ENCODE measurements at places on chromosomes 13 and 19.

DNA sequence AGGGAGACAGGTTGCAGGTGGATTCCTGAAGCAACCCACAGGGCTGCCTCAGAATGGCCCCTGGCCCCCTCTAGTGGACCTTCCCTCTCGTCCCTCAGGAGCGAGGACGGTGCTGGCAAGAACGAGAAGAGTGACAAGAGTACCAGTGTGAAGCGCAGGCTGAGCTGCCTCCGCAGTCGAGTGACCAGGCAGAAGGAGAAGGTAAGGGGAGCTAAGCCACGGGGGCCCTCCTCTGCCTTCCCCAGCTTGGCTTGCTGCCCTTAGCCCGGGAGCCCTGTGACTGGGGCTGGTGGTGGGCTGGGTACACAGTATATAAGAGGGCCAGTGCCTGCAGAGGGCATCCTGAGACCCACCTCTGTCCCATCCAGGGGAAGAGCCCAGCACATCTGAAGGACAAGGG lies 34.0 kb downstream of the ARHGEF18 start:
- DNase-seq, result no peak

DNA sequence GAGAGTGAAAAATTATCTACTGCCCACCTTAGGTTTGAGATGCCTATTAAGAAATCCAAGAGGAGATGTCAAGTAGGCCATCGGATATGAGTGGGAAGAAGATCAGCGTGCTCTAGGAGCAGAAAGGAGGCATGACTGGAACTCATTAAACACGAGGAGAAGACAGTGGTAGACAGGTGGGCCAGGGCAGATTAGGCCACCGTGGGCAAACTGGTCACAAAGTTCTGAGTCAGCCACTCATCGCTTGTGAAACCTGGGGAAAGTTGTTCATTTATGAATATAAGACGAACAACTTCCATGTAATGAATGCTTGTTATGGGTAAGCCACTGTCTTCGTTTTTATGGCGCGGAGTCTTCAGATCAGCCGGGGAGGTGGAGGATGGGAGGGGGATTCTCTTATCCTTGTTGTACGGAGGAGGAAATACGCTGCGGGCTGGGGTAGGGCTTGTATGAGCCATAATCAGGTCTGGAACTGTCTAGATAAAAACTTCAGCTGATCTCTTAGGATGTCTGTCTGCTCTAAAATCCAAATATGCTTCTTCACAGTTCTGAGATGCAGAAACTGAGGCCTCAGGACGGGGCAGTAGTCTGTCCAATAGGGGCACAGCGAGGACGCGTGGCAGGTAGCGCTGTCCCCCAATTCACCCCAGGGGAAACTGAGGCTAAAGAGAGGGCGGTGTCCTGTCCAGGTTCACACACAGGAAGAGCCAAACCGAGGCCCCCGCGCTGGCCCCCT lies 1.1 kb upstream of the ZNF444 start:
- DNase-seq, result no peak

GRCh38 chr13:48559638-48560320 lies 26.9 kb upstream of the RCBTB2 start:
- no peak for DNase-seq

DNA sequence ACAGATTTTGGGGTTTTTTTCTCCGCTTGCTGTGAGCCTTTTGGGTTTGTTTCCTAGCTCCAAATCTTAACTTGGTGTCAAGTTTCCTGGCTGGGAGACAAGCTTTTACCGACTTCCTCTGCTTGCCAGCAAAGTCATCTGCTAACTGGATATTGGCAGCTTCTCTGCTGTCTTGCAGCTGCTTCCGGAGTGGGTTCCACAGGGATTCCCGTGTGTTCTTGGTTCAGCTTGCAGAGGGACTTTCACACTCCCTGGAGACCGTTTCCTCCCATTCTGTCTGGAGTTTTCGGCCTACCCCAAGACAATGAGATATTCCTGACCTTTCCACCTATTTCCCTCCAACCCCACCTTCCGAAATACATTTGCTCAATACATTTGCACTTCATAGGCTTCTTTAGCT lies 2.2 kb upstream of the COLGALT1 start:
- peak; percentile 96 for DNase-seq

DNA sequence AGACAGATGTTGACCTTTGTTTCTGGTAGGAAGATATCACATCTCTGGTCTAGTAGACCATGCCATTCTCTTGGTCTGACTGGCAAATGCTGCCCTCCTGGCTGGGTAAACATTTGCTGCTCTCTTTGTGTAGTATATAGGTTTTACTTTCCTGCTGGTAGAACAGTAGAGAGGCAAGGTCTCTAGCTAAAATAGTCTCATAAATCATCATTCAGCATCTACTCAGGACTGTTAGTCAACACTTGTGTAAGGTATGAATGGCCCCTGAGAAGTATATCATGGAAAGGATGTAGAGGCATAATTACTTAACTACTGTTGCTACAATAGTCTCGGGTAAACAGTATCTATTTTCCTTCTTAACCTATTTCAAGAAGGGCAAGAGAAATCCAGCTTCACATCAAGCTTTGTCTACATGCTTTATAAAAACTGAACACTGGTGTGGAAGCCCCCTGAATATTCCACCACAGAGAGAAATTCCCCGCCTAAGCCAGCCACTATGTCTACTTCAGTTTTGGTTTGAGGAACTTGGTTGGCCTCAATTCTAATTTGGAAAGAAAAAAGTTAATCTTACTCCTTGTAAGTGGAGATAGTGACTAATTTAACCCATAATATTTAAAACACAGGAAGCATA lies 18.4 kb upstream of the MYCBP2 start:
- DNase-seq, result no peak

DNA sequence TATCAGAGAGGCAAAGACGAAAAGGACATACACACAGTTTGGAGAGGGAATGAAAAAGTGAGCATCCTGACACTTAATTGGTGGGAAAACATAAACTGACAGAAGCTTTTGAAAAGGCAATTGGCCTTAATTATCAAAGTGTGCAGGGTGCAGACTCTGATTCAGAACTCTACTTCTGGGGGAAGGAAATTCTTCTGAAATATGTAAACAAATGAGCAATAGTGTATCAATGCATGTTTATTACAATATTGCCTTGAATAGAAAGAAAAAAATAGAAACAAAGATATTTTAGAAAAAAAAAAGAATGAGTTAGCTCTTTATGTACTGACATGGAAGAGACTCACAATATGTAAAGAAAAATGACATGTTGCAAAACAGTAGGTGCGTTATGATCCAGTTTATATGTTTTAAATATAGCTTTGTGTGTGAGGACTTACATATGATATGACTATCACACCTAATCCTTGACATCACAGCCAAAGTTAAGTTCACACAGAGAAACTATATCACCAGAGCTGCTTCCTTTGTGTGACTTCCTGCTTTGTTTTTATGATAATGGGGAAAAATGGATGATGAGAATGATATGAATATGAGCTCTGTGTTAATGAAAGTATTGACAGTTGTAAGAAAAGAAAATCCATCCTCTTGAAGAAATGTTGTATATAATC lies 182.4 kb downstream of the KCTD12 start:
- no peak for DNase-seq

- DNase-seq, result no peak
These were observed 720.6 kb downstream of the EFNB2 start for GRCh38 chr13:105814902-105815250.

DNA sequence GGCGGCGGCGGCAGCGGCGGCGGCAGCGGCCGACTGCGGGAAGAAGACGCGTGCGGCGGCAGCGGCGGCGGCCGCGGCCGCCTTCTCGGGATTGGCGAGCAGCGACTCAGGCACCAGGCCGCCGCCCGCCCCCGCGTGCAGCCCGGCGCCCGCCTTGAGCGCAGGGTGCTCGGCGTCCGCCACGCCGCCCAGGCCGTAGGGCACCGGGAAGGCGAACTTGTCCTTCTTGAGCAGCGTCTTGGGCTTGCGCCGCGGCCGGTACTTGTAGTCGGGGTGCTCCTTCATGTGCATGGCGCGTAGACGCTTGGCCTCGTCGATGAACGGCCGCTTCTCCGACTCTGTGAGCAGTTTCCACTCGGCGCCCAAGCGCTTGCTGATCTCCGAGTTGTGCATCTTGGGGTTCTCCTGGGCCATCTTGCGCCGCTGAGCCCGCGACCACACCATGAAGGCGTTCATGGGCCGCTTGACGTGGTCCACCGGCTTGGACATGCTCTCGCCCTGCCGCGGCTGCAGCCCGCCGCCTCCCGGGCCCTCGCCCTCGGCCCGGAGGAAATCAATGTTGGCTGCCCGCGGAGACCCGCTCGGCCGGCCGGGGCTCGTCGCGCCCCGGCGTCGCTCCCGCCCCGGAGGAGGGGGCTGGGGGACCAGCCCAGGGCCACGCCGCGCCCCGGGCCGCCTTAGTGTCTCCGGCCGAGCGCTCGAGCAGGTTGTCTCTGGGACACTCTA lies 621 bp downstream of the SOX21 start:
- no peak for DNase-seq
